ENCODE measurements at places on chromosomes 3 and 15.

GRCh38 chr15:37053166-37053565 is 47.2 kb downstream of the MEIS2 start:
- no peak for DNase-seq

DNA sequence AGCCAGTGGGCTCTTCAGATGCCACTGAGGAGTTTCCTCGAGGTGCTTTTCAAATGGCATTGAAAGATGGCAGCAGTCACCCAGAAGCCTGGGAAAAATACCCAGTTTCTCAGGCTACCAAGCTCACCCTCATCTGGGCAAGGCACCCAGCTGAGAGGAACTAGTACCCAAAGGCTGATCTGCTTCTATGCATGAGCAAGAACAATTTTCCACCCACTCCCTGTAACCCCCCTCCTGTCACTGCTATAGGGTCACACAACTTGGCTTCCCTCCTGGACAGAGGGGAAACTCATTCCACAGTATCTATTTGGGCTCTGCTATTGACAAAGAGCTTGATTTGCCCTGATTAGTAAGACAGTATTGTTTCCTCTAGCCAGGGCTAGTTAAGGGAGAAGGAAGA is 31.9 kb downstream of the THRB start:
- DNase-seq, result no peak

GRCh38 chr3:5248822-5249221 is 61.3 kb downstream of the EDEM1 start:
- no peak for DNase-seq

- DNase-seq, result no peak
Observed at GRCh38 chr3:139317660-139318430, 26.0 kb upstream of the MRPS22 start.

DNA sequence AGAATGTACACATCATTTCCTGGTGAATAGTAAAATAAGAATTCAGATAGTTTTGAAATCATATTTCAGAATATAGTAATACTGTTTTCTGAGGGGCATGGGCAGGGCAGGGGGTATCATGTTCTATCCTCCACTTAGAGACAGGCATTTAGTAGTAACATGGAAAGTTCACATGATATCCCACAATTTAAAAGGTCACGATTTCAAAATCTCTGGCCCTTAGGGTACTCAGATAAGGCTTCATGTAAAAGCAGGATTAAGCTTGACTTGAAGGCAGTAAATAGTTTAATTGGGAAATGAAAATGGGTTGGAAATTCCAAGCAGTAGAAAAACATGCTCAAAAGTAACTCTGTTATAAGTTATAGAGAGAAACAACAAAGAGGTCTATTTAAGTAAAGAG is 353.2 kb upstream of the AGTR1 start:
- DNase-seq, result no peak

GRCh38 chr3:148202386-148202785 is 495.3 kb upstream of the AGTR1 start:
- DNase-seq, result no peak

DNA sequence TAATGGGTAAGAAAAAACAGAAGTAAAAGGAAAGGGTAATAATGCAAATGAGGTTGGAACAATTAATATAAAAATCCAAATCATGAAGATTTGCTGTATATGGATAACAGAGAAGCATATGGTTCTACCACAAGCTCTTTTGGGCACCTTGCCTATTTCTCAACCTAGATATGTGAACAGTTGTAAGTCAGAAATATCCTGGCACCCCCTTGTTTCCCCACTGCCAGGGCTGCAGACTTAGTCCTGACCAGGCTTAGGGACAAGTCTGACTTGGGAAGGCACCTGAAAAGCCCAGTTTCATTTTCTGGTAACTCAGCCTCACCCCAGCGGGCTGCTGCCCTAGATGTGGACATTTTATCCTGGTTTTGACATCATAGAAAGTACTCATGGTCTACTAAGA is 183.2 kb upstream of the STAC start:
- DNase-seq, result no peak

DNA sequence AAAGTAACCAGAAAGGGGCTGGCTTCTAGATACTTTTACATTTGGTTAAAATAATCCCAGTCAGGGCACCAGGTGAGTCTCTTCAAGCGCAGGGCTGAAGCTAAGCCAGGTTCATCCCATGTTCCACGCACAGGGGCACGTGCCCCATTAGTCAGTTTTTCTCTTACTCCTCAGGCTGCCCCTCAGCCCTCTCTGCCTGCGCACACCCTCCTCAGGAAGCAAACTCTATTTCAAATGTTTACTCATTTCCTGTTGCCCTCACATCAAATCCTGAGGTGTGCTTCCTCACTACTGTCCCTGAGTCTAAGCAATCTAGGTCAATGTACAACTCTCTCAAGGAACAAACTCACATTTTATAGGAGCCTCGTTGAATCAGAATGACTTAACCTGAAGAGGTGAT is 48.5 kb downstream of the THBS1 start:
- DNase-seq, result peak; percentile 36

GRCh38 chr3:72311425-72311824 is 526.5 kb upstream of the PROK2 start:
- no peak for DNase-seq

GRCh38 chr15:48935236-48935635 is 28.5 kb downstream of the SHC4 start:
- DNase-seq, result no peak

DNA sequence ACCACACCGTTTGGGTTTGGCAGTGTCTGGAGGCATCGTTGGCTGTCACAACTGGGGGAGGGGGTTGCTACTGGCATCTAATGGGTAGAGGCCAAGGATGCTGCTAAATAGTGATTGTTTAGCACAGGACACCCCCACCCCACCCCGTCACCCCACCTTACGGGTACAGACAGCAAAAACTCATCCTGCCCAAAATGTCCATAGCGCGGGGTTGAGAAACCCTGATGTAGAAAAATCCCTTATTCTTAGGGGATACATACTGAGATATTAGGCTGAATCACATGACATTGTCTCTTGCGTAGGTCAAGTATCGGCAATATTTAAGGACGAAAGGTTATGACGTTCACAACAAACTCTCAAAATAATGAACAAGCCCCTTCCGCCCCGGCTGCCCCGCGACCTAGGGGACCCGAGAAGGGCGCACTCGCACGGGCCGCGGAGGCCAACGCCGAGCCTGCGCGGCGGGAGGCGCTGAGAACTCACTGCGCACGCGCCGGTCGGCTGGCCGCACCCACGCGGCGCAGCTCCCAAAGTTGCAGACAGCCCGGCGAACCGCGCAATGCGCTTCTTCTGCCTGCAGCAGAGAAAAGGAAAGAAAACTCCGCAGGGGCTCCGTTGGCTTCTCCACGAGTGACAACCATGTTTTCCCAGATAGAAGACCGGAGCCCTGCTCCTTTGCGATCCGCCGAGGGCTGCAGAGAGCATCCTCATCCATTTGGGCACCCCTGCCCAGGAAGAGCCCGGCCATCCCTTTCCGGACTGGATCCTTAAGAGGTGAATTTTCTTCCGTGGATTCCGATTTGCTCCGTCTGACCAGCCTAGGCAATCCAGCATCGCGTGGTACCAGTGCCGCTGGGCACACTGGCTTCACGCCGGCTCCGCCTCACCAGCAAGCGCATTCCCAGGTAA is 136.8 kb upstream of the CCDC54 start:
- DNase-seq, result peak; percentile 51

- no peak for DNase-seq
Observed at GRCh38 chr3:130925628-130926027, 31.7 kb downstream of the ATP2C1 start.

- DNase-seq, result no peak
Observed at GRCh38 chr15:28179270-28179669, 80.2 kb upstream of the OCA2 start.

GRCh38 chr15:80854104-80854503 is 74.9 kb downstream of the CEMIP start:
- no peak for DNase-seq

DNA sequence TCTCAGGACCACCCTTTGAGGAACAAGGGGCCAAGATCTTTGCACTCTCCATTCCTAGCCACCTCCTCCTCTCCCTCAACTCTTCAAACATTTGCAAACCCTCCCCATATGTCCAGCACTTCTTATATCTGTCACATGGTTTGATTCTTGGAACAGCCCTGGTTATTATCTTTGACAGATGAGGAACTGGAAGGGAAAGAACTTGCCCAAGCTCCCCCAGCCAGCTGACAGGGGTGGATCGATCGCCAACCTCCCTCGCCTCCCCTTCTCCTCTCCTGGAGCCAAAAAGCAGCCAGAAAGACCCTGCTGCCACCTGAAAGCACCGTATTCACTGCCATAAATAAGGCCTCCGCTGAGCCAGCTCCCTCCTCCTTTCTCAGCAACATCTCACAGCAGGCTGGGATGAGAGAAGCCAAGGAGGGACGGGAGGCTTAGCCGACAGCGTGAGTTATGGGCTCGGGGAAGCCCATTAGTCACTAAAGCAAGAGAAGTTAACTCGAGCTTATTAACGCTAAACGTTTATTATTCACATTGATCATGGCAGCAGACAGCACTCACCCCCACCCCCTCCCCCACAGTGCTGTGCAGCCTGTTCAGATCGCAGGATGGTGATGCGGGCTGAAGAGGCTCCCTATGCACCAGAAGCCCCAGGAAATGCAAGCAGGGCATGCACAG is 22.2 kb upstream of the FGD5 start:
- no peak for DNase-seq

DNA sequence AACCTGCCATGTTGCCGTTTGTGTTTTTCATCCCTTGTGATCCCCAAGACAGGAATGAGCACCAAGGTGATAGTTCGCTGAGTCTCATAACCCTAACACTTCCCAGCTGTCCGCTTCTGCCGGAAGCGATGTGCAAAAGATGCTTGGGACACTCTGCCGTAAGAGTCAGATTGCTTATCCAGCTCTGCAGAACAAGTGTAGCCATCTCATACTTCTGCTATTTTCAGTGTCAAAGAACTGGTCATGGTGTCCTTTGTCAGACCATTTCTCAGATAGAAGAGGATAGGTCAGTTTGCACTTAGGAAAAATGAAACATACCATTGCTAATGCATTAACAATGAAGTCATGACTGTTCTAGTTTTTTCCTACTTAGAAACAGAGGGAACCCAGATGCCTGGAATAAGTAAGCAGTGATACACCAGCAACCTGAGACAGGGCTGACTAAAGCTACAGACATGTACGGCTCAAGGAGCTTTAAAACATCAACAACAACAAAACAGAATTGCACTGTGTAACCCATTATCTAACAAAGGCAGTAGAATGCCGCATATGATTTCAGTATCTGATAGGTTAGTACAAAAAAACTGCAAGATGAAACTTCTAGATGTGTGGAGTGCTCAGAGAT is 134.0 kb upstream of the IL12A start:
- DNase-seq, result no peak

GRCh38 chr15:100350434-100351226 is 8.9 kb upstream of the ADAMTS17 start:
- no peak for DNase-seq

DNA sequence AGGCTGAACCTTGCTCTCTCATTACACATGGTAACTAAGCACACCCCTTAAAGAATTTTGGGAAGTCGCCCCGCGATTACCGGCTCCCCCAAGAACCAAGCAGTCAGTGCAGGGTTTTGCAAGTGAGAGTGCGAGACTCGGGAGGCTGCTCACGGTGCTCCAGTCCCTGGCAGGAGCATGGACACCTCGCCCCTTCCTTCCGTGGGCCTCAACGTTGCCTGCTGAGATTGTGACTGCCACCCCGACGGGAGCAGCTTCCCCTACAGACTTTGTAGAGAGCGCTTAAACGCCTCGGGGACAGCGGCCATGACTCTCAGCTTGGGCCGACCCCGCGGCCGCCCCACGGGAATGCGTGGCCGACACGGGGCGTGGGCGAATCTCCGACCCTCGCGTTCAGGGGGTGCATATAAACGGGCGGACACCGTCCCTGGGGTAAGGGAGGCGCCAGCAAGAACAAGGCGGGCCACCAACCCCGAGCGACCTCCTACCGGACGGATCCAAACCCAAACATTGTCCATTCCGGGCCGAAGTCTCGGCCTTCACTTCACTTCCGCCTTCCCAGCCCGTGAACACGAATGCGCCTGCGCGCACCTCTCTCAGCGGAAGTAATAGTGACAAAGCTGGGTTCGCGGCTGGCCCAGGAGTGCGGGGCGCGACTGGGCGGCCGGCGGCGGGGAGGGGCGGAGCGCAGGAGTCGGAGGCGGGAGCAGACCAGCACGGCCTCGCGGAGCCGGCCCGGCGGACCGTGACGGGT is at the start of gene ATP2C1:
TSS of gene ATP2C1 (plus strand) at position 709 of the 754 bp plus-strand sequence. CDS start 686 bp downstream, outside the sequence.
- DNase-seq, result peak; percentile 87

DNA sequence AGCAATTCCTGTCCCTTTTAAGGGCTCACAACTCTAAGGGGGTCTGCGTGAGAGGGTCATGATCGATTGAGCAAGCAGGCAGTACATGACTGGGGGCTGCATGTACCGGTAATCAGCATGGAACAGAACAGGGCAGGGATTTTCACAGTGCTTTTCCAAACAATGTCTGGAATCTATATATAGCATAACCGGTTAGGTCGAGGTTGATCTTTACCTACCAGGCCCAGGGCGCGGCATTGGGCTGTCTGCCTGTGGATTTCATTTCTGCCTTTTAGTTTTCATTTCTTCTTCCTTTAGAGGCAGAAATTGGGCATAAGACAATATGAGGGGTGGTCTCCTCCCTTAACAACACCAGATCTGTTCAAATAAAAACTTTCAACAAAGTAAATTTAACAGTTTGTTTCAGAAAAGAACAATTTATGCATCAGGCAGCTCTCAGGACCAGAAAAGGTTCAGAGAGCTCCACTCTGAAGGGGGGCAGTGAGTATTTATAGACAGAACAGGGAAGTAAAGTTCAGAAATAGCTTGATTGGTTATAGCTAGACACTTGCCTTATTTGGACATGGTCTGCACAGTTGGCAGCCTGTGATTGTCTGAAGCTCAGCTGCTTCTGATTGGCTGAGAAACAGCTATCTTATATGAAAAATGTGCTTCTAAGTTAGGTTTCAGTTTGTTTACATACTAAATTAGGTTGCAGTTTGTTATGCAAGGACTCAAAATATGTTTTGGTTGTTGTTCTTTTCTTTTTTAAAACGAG is 17.2 kb upstream of the B4GALT4 start:
- DNase-seq, result no peak

GRCh38 chr3:32113981-32114545 is 7.6 kb downstream of the GPD1L start:
- no peak for DNase-seq

GRCh38 chr3:45551214-45552010 is 43.1 kb upstream of the LIMD1 start:
- DNase-seq, result no peak

DNA sequence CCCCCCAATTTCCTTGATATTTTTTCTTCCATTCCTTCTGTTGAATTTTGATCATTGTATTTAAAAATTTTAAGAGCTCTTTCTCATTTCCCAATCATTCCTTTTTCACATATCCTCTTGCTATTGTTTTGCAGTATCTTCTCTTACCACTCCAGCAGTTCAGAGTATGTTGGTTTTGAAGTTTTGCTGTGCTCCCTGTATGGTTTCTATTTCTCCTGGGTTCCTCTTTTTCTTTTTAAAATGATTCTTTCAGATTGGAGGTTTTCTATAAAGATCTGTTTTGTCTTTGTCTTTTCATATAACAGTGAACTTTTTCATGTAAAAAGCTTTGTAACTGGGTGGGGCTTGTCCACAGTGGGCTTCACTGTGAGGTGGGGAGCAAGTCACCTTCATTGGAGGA is 12.8 kb downstream of the USP3 start:
- DNase-seq, result no peak
